ENCODE measurements at places on chromosomes 3 and 15.

DNA sequence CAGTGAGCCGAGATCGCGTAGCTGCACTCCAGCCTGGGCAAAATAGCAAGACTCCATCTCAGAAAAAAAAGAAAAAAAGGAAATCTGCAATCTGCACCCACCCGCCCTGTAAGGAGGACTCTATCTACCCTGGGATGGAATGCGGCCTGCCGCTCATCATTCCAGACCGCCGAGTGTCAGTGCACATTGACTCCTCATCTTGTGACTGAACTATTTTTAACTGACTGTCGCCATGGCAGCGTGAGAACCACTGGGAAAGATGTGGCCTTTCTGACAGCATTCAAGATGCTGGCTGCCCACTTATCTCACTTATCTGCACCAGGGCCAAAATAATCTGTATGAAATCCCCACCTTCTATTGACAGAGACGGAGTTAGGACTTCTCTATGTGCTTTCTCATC is 38.8 kb upstream of the ANKRD34C start:
- DNase-seq: no peak

- no peak for DNase-seq
These were observed 284.9 kb downstream of the TLE3 start for GRCh38 chr15:69812861-69813261.

- no peak for DNase-seq
These were observed 70.1 kb downstream of the HERC1 start for GRCh38 chr15:63763476-63764123.

DNA sequence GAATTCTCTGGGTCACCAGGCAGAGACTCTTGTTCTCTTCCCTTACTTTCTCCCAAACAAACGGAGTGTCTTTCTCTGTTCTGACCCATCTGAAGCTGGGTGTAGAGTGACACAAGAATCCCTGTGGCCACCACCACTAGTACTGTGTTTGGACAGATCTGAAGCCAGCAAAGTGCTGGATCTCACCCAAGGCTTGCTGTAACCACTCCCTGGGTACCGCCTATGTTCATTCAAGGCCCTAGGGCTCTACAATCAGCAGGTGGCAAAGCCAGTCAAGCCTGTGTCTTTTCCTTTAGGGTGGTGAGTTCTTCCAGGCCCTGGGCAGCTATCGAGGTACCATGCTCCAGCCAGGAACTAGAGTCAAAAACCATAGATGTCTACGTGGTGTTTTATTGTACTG is 149.2 kb upstream of the CTNNB1 start:
- DNase-seq: no peak

GRCh38 chr15:73244333-73244732 is 124.4 kb downstream of the HCN4 start:
- peak; percentile 46 for DNase-seq

- DNase-seq: no peak
These were observed 246.8 kb upstream of the ALCAM start for GRCh38 chr3:105119801-105120340.

- DNase-seq: no peak
These were observed 62.7 kb downstream of the NPTN start for GRCh38 chr15:73570355-73571032.

DNA sequence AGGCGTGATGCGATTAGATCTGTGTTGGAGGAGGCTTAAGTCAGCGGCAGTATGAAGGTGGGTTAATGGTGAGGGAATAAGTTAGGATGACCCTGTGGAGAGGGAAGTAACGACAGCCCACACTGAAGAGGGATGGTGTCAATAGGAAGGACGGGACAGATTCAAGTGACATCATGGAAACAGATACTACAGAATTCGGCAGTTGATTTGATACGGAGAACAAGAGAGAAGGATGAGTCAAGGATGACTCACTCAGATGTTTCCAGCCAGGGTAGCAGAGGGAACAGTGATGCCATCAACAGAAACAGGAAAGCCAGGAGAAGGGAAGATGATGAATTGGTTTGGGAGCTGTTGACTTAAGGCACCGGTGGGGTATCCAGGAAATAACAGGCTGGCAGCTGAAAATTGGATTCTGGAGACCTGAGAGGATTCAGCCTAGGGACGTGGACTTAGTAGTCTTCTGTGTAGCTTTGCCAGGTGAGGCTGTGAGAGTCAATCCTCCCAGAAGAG is 38.0 kb downstream of the SHC4 start:
- no peak for DNase-seq

- DNase-seq: no peak
These were observed 236.2 kb upstream of the THBS1 start for GRCh38 chr15:39344662-39345141.

DNA sequence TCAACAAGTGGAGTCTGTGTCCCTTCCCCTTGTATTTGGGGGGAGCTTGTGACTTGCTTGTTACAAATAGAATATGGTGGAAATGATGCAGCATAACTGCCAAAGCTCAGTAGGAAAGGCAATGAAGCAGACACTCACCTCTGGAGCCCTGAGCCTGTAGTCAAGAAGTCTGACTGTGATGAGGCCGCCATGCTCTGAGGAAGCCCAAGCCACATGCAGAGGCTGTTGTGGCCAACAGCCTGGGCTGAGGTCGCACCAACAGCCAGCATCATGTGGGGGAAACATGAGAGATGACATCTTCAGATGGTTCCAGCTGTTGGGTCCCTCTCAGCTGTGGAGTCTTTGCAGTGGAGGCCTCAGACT is 161.4 kb downstream of the CHSY1 start:
- DNase-seq: no peak

DNA sequence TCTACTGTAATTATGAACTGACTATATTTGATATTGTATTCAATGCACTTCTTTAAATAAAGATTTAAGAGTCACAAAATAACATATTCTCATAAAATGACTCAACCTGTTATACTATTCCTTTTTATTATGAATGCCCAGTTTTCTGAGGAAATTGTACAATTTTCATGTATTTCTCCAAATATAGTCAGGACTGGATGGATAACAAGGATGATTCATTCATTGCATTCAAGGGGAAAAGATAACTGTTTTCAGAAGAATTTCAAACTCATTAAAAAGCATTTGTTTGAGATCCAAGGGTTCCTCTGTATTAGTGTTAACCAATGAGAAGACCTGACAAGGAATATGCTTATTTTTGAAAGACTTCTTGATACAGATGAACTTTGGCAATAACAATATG is 163.7 kb downstream of the MEIS2 start:
- no peak for DNase-seq

GRCh38 chr3:188881954-188882641 is 289.7 kb upstream of the TPRG1 start:
- no peak for DNase-seq

DNA sequence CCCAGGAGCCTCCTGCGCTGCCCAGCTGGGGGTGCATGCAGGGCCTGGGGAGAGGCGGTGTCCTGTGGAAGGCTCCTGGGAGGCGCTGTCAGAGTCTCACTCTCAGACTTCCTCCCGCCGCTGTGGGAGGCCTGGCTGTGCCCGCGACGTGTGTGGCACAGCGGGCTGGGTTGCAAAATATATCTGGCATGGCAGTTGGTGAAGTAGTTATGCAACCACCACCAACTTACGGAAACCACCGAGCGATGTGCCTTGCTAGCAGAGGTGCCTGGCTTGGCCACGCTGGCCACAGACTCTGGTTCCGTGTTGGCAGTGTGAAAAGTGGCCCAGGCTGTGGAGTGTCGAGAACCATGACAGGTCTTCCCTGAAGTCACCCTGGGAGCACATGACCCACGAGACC is 30.6 kb upstream of the GATA2 start:
- DNase-seq: no peak

DNA sequence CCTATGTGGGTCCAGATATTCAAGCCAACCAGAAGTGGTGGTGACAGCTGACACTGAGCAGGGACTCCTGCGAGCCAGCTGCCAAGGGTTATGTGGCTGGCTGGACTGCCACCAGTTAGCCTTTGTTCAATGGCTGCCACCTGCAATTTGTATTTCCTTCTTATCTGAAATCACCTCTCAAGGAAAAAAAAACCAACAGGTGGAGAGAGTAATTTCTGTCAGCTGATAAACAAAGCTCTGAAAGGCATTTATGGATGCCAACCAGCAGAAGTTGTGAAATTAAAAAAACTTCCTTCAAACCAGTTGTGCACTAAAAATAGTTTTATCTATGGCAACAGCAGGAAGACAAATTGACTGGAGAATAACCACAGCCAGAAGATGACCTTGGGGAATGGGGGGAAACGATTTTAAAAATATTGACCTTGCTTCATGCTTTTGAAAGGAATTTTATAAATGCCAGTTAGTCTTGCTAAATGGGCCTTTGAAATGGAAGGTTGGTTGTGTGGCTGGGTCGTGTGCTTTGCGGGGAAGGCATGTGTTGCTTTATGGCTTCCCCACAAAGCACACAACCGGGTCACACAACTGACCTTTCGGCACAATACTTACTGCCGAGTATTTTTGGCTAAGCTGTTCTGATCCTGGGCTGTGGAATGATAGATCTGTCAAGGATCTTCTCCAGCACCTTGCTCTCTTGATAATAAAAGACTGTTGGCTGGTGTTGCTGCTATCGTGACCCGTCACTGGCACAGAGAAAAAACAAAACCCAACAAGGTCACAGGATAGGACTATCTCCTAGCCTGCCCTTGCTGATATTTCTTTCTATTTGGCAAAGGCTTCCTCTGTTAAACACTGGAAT is 3.5 kb downstream of the MYZAP start:
- peak; percentile 8 for DNase-seq

DNA sequence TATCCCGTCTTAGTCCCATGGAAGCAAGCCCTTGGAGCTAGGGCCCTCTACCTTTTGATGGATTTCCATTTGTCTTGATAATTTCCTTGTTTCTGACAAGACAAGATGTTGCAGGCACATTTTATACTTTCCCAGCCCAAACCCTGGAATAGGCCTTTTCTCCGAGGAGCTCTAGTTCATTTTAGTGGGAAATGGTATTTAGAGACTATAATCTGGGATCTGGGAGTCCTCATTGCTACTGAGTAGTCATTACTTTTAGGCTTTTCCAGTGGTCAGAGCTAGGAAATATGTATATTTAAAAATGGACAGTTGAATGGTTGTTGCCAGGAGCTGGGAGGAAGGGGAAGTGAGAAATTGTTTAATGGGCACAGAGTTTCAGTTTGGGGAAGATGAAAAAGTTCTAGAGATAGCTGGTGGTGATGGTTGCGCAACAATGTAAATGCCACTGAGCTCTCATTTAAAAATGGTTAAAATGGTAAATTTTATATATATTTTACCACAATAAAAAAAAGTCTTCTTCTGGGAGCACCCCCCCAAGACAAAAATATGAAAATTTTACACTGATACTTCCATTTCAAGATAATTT is 31.6 kb downstream of the MLH1 start:
- DNase-seq: no peak

- DNase-seq: no peak
These were observed 79.4 kb downstream of the GTPBP8 start for GRCh38 chr3:113070072-113070640.

GRCh38 chr3:30664884-30665283 is 58.5 kb downstream of the TGFBR2 start:
- no peak for DNase-seq

DNA sequence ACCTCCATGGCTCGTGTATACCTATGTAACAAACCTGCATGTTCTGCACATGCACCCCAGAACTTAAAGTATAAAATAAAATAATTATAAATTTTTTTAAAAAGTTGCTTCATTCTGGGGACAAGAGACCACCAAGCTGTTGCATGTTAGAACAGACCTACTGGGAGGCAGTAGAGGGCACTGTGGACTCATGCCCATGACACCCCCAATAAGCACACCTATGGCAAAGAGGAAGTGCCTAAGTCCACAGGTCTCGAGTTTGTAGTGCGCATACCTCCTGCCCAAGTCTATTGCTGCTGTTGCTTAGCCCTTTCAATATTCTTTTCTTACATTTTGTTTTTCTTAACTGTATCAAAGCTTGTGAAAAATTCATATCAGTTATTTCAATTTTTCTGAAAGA is 267.9 kb upstream of the THBS1 start:
- DNase-seq: peak; percentile 59

DNA sequence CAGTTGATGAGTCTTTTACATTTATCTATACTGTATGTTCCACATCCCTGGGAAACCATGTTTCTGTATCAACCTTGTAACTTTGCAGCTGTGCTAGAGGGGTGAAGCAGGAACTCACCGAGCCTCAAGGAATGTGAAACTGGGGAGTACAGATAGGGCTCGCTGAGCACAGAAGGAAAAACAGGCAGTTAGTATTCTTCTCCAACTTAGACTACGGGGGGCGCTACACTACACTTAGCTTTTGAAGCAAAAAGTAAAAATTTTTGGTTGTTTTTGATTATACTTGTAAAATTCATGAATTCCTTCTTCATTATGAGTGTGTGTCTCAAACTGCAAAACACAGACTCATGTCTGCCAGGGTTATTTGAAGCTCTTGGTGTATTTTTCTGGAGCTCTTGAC is 132.7 kb upstream of the RGMA start:
- DNase-seq: no peak

GRCh38 chr3:13346481-13347389 is 73.4 kb downstream of the NUP210 start:
- no peak for DNase-seq

DNA sequence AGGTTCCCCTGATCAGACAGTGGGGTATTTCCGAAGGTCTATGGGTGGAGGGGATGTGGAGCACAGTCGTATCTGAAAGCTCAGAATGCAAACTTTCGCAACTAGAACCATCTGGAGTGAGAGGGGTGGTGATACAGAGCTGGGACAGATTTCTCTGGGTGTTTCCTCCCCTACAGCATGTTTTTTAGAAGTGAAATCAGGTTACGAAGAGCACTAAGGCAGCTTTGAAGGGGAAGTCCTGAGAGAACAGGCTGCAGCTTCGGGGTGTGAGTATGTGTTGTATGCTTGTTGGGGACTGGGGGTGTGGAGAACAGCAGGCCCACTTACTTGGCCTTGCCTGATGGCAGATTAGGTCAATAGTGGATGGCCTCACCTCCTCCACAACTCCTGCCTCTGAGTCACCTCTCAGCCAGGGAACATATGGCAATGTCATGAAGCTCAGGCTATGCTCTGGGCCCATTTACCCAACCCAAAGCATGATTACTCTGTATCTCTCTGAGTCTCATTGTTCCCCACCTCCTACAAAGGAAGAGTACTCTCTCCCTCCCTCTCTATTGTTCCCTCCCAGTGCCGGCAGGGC is 107.2 kb upstream of the RASGRP1 start:
- DNase-seq: no peak

DNA sequence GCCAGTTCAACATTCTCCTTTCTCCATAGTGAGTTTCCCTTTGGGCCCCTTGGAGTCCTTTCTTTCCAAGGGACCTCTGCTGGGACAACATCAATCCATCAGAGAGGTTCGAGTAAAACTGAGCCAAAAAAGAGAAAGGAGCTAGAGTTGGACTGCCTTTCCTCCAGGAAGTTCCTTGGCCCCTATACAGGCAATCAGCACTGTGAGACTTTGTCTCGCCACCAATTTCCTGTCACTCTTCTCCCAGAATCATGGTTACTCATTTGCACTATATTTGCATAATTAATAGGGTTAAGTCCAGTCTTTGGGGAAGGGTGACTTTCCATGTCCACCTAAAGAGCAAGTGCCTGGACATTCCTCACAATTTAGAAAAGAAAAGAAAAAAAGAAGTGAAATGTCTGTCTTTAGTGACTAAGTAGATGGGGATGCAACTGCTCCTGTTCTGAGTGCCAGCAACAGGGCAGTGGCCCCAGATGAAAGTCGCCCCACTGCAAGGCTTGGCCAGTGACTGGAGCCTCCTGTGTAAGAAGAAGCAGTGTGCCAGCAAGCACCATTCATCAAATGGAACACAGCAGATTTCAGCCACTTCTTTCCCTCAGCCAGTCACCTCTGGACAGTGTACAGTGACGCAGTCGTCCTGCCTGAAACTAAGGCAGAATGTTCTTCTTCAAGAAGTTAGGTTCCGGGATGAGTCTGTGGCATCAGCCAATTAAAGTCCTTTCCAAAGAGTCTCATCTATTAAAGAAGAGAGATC is 91.6 kb downstream of the FSIP1 start:
- no peak for DNase-seq
